ENCODE measurements at places on chromosomes 11 and 22.

DNA sequence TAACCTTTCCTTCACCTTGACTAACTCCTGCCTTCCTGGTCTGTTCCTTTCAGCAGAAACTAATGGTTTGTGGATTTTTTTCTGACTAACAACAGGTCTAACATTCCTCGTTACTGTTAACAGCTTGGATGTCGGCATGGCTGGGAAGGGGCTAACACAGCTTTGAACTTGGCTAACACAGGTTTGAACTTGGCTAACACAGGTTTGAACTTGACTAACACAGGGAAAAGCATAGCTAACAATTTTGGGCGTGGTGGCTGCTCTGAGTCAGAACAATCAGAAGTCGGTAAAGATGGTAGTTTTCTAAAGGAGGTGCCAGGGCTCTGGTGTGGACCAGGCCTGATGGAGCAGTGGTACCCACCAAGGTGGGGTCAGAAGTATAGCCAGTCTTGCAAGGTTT is 16.1 kb downstream of the MIAT start:
- DNase-seq, result no peak

GRCh38 chr22:32396746-32397145 is 15.3 kb downstream of the RTCB start:
- DNase-seq, result no peak

- DNase-seq, result peak; percentile 39
Measured at GRCh38 chr11:131694526-131695424, 324.4 kb downstream of the NTM start.

- no peak for DNase-seq
Measured at GRCh38 chr22:36729321-36729720, 25.8 kb upstream of the CACNG2 start.
